ENCODE measurements at places on chromosomes 2 and 18.

GRCh38 chr2:45699032-45699658, 47.7 kb downstream of the PRKCE start:
- no peak for DNase-seq

DNA sequence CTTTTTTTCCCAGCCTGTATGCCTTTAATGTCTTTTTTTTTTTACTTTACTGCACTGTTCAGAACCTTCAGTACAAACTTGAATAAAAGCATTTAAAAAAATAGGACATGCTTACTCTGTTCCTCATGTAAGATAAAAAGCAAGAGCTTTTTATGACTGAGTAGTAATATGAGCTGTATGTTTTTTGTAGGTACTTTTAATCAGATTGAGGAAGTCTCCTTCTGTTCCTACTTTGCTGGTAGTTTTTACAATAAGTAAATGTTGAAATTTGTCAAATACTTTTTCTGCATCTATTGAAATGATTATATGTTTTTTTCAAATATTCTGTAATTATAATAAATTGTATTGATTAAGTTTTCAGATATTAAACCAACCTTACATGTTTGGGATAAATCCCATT, 189.8 kb downstream of the FAM210A start:
- no peak for DNase-seq

- no peak for DNase-seq
These were observed 61.3 kb downstream of the CUL3 start for GRCh38 chr2:224523626-224524577.

DNA sequence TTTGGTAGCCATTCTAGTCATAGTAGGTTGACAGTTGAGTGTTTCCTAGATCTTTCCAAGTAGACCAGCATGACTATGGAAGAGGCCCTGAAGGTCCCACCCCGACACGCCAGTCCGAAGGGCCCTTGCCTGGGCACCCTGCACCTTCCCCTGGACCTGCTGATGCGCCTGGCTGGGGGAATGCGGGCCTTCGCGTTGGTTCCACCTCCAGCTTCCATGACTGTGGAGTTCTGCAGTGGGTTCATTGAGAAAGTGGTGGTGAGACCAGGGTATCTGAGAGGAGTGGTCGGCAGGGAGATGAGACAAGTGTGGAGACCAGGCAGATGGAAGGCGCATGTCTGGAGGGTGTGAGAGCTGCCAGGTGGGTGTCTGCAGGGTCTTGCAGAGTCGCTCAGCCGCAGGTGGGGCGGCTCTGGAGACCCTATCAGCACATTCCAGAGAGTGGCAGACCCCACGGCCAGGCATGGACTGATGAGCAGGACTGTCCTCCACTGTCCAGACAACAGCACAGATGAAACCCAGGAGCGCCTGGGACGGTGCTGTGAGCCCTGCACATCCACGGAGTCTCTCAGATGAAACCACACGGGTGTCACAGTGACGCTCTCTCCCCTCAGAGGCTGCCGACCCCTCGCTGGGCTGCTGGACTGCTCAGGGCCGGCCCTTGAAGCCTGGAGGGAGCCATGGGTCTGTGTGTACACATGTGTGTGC, 182.5 kb upstream of the HDAC4 start:
- DNase-seq = no peak

DNA sequence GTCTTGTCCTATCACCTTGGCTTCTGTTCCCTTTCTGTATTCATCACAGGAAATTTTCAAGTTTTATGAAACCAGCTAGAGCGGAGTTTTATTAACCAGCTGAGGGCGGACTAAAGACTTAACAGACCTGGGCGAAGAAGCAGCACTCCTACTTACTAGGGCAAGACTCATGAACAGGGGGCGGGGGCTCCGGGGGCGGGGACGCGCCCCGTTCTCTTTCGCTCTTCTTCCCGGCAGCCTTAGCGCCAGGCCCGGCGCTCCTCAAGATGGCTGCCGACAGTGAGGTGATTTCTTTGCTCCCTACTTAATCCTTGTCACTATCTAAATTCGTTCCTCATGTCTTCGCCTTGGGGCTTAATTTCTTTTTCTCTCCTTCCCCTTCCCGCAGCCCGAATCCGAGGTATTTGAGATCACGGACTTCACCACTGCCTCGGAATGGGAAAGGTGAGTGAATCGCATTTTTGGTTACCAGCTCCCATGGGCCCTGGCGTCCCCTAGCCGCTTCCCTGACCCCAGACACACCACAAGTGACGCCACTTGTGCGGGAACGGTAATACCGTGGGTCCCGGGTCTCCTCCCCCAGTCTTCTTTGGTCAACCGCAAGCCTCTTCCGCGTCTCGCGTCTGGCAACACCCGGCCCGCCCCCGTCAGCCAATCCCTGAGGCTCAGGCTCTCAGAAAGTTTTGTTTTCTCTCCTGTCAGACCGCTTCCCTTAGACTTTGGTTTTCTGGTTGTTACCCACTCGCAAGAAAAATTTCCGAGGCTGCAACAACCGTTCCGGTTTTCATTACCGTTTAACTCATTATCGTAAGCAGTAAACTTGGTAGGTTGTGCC, at the start of gene RAB3GAP1:
TSS of gene RAB3GAP1 (plus strand) at position 251 of the 835 bp plus-strand sequence. CDS start at position 267, 16 bp downstream.
- DNase-seq = peak; percentile 87

DNA sequence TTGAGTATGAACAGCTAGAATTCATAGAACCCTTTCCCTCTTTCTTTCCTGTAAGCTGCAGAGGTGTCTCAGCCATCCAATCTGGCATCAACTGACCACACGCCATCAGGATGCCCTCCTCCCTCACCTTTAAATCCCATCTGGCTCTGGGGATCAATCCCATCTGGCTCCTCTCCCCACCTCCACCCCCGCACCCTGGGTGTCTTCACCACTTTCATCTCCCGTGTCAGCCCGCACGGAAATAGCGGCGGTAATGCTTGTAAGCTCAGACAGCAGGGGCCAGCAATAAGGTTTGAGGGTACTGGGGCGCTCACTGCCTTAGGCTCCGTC, 508 bp upstream of the TUBA4B start:
- peak; percentile 14 for DNase-seq

DNA sequence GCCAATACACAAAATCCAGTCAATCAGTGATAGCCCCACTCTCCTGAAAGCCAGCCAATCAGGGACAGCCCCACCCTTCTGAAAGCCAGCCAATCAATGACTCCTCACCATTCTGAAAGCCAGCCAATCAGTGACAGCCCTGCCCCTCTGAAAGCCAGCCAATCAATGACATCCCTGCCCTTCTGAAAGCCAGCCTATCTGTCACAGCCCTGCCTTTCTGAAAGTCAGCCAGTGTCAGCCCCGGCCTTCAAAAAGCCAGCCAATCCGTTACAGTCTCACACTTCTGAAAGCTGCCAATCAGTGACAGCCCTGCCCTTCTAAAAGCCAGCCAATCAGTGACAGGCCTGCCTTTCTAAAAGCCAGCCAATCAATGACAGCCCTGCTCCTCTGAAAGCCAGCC, 95.9 kb upstream of the HDAC4 start:
- no peak for DNase-seq

- no peak for DNase-seq
These were observed 735.6 kb downstream of the TSN start for GRCh38 chr2:122491011-122491410.

DNA sequence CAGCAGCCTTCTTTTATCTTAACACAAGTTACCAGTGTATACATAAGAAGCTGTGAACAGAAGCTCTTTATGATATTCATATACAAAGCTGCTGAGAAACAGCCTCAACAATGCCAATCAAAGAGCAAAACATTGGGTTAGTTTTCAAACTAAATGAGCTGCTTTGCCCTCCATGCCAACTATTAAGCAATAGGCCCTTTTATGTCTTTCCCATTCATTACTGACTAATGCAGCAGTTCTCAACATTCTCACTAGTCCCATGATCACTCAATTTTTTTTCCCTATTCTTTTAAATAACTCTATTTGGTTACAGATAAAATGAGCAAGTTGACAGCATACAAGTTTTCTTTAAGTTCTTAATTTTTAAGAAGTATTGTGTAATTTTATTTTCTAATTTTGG, 57.9 kb upstream of the FRZB start:
- DNase-seq = no peak

DNA sequence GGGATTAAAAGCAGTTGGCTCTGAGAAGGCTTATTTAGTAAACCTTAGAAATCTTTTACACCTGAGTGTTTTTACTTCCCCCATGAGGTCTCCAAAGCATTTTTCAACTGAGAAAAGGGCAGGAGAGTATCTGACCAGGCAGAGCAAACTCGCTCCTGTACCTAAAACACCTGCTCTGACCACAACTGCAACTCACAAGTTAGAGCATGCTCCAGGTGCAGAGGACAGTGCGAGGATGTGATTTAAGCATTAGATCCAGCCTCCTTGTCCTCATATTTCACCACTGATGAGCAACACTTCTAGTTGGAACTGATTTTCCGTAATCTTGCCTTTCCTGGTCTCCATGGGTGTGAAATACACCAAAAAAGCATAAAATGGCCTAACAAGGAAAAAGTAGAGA, 34.5 kb upstream of the TBC1D8 start:
- no peak for DNase-seq

- peak; percentile 44 for DNase-seq
These were observed 280 bp upstream of the CYP1B1 start for GRCh38 chr2:38076152-38076709.

- DNase-seq = no peak
These were observed 135.6 kb downstream of the CDH2 start for GRCh38 chr18:28041366-28041765.

GRCh38 chr2:166373105-166373504, 2.6 kb downstream of the SCN9A start:
- DNase-seq = no peak

GRCh38 chr2:194363295-194363694, 1293.7 kb upstream of the SLC39A10 start:
- DNase-seq = no peak

- DNase-seq = no peak
These were observed 19.7 kb upstream of the TNFAIP6 start for GRCh38 chr2:151337643-151338042.

DNA sequence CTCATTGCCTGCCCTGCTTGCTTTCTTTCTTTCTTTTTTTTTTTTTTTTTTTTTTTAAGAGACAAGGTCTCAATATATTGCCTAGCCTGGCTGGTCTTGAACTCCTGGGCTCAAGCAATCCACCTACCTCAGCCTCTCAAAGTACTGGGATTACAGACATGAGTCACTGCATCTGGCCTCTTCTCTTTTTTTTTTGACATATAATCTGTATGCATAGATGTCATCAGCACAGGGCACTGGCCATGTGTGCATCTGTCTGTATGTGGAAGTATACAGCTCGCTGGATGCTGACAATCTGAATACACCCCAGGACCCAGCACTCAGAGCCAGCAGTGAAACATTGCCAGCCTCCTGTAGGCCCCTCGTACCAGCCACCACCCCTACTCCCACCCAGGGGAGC, 49.5 kb downstream of the TFCP2L1 start:
- DNase-seq = no peak

DNA sequence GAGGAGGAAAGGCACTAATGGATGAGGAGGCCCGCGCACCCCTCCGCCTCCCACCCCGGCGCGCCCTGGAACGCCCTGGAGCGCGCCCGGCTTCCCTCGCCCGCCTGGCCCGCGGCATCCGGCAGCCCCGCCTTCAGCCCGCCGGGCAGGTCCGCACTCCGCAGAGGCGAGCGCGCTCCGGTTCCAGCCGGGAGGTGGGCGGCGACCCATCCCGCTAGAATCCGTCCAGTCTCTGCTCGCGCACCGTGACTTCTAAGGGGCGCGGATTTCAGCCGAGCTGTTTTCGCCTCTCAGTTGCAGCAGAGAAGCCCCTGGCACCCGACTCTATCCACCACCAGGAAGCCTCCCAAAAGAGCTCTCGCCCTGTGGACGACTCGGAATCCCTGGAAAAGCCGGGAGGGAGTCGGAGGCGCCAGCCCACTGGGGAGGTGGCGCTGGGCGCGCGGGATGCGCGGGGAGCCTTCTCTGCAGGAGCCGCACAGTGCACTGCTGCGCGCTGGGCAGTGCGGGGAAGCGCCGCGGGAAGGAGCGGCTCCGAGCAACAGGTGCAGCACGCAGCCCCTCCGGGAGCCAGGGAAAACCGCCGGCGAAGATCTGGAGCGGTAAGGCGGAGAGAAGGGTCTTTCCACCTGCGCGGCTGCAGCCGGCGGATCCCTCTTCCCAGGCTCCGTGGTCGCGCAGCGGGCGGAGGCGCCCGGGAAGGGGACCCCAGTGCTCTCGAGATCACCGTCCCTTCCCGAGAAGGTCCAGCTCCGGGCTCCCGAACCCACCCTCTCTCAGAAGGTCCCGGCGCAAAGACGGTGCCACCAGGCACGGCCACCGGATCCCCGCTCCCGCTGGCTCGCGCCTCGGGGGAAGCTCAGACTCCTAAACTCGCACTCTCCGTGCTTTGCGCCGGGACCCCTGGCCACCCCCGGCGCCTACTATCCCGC, at the start of gene GALR1:
TSS of gene GALR1 (plus strand) at position 280 of the 932 bp plus-strand sequence. CDS start 701 bp downstream, outside the sequence.
- DNase-seq = no peak

- DNase-seq = no peak
These were observed 262.0 kb downstream of the MREG start for GRCh38 chr2:215751200-215751910.

GRCh38 chr2:39913648-39914461, 134.8 kb upstream of the THUMPD2 start:
- no peak for DNase-seq

GRCh38 chr2:234166531-234166930, 116.0 kb downstream of the SPP2 start:
- no peak for DNase-seq

GRCh38 chr2:176917-177316, 86.9 kb downstream of the SH3YL1 start:
- no peak for DNase-seq

- no peak for DNase-seq
These were observed 25.4 kb upstream of the PID1 start for GRCh38 chr2:229296536-229296935.

DNA sequence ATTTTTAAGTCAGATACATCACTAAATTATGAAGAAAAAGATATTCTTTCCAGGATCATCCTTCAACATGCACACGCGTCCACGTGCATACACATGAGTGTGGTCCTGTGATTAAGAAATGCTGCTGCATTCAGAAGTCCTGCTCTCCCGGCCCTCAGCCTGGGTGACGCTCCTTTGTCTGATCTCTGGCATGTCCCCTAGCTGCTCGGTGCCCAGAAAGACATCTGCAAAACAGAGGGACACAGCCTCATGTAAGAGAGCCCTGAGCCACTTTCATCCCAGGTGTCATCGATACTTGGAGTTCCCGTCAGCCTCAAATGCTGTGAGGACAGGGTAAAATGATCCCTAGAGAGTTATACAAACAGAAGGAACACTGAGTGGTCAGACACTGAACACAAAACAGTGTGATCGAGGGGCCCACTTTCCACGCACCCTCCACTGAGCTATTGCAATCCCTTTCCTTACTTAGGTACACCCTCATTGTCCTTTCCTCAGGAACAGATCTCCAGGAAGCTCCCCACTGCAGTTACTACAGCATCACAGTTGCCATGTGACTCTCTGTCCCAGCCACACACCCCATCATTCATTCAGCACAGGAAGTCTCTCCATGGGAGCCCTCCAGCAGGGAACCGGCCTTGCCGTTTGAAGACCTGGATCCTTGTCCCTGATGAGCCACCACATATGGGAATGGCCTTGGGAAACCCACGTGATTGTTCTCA, 32.1 kb downstream of the CRACDL start:
- DNase-seq = no peak

GRCh38 chr2:88580088-88580487, 47.2 kb downstream of the EIF2AK3 start:
- DNase-seq = no peak
